ENCODE measurements at places on chromosomes 2 and 18.

GRCh38 chr2:190482451-190482850 is 52.1 kb downstream of the NEMP2 start:
- DNase-seq, result no peak

DNA sequence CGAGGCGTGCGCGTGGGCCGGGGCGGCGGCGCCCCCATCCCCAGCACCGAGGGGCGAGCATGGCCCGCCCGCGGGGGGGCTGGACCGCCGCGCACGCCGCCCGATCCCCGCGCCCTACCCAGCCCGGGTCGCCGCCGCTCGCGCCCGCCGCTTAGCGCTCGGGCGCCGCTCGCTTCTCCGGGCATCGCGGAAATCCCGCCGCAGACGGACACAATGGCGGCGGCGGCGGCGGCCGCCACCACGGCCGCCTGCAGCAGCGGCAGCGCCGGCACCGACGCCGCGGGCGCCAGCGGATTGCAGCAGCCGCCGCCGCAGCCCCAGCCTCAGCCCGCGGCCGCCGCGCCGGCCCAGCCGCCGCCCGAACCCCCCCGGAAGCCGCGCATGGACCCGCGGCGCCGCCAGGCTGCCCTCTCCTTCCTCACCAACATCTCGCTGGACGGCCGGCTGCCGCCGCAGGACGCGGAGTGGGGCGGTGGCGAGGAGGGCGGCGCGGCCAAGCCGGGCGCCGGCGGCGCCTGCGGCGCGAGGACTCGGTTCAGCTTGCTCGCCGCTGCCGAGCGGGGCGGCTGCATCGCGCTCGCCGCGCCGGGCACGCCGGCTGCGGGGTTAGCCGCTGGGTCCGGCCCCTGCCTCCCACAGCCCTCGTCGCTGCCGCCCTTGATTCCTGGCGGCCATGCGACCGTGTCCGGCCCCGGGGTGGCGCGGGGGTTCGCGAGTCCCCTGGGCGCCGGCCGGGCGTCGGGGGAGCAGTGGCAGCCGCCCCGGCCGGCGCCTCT is 453 bp downstream of the CABLES1 start:
- DNase-seq, result peak; percentile 24

- DNase-seq, result no peak
Measured at GRCh38 chr2:157868993-157869392, 7.1 kb downstream of the ACVR1 start.

GRCh38 chr2:47079515-47080412 is 75.3 kb downstream of the STPG4 start:
- DNase-seq, result no peak

- no peak for DNase-seq
Measured at GRCh38 chr2:31328026-31328425, 86.5 kb downstream of the XDH start.

DNA sequence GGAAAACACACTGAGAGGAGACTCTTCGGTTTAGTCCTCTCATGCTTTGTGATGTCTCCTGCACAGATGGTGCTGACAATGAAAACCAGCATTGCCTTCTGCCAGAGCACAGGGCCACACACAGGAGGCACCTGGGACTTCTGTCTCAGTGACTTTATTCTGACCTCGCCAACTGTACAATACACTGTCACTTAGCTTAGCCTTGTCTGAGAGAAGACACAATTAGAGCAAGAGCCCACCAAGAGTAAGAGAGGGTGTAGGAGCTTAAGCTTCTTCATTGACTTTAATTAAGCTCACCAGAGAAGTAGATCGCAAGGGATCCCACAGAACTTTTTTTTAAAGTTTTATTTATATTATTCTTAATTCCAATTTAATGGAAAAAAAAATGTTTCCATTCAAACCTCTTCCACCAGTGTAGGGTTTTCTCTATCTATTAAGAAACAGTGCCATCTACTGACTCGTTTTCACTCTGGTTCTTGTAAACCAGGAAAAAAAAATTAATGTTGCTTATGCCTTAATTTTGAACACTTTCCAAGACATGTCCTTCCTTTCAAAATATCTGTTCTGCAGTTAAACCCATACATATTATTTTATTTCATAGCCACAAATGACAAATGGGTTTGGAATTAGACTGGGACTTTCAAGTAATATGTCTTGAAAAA is 42.4 kb upstream of the DDX18 start:
- DNase-seq, result no peak

- DNase-seq, result no peak
Measured at GRCh38 chr2:142758973-142759372, 118.5 kb upstream of the KYNU start.

GRCh38 chr2:191245046-191245868 is at the start of gene MYO1B:
TSS of gene MYO1B (plus strand) at chr2:191245404. CDS start at chr2:191276896, 31,492 bp downstream.
- DNase-seq, result peak; percentile 35

- DNase-seq, result no peak
Measured at GRCh38 chr2:102506743-102507142, 33.7 kb downstream of the SLC9A4 start.

GRCh38 chr2:191895743-191896142 is 48.9 kb upstream of the CAVIN2 start:
- DNase-seq, result no peak

GRCh38 chr2:159139216-159139933 is 147.1 kb downstream of the WDSUB1 start:
- no peak for DNase-seq

- DNase-seq, result no peak
Measured at GRCh38 chr2:134177351-134177931, 76.4 kb upstream of the MGAT5 start.

- DNase-seq, result no peak
Measured at GRCh38 chr18:78659748-78660147, 319.9 kb upstream of the SALL3 start.

GRCh38 chr2:211837706-211838105 is 700.9 kb downstream of the ERBB4 start:
- DNase-seq, result no peak

GRCh38 chr2:160570376-160570775 is 76.8 kb upstream of the RBMS1 start:
- no peak for DNase-seq

GRCh38 chr18:70355620-70356385 is 67.0 kb downstream of the SOCS6 start:
- DNase-seq, result no peak

- no peak for DNase-seq
Measured at GRCh38 chr2:43136011-43136799, 90.2 kb downstream of the ZFP36L2 start.

DNA sequence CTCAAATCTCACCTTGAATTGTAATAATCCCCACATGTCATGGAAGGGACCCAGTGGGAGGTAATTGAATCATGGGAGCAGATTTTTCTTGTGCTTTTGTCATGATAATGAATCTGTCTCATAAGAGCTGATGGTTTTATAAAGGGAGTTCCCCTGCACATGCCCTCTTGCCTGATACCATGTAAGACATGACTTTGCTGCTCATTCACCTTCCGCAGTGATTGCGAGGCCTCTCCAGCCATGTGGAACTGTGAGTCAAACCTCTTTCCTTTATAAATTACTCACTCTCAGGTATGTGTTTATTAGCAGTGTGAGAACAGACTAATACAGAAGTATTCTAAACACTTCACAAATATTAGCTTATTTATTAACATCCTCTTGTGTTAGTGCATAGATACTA is 516.7 kb downstream of the LRRTM4 start:
- DNase-seq, result no peak

- no peak for DNase-seq
Measured at GRCh38 chr2:136323935-136324334, 206.0 kb upstream of the CXCR4 start.

GRCh38 chr2:231182513-231182899 is 15.9 kb upstream of the ARMC9 start:
- no peak for DNase-seq

- no peak for DNase-seq
Measured at GRCh38 chr2:51612387-51612786, 580.5 kb upstream of the NRXN1 start.

DNA sequence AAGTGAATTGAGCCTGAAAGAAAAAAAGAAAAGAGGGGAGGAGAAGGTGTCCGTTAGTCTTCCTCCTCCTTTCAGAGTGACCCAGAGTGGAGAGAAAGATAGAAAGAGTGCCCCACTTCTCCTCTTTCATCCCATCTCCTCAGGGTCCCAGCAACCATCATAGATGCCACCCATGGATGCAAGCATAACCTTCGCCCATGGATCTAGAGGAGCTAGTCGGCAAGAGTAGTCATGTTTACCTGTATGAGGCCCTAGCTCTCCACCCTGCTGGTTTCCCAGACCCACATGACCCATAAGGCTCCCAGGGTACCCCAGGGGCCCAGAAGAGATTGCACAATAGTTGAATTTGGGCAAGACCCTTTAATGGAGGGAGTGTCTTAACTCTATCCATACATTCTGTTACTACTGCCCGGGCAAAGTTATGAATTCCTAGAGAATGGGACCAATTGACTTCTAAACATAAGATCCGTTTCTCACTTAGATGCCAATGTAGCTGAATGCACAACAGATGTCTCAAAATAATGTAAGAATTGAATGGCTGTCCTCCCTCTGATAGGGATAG is 56.1 kb upstream of the CDCA7 start:
- DNase-seq, result no peak

DNA sequence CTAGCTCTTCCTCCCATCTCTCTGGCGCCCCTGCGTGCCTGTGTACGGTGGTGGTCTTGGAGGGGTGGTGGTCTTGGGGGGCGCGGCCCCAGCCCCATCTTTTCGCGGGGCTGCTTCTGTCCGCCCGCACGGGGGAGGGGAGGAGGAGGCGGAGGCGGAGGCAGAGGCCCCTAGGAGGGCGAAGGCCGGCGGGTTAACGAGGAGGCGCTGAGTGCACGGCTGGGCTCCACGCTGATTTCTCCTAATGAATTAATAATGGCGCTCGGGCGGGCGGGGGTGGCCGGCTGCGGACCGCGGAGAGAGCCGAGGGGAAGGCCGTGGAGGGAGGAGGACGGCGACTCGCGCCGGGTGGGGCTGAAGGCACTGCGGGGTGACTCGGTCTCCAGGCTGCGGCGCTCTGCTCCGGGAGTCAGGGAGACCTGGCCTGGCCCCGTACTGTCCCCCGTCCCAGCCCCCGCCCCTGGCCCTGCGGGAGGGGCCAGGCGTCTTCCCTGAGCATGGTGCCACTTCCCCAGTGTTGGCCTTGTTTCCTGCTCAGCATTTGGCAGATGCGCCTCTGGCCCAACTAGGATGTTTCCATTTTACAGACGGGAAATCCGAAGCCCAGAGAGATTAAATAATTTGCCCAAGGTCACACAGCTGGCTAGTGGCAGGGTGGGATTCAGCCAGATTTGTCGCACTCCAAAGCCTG is 6.0 kb downstream of the GAREM2 start:
- DNase-seq, result no peak

DNA sequence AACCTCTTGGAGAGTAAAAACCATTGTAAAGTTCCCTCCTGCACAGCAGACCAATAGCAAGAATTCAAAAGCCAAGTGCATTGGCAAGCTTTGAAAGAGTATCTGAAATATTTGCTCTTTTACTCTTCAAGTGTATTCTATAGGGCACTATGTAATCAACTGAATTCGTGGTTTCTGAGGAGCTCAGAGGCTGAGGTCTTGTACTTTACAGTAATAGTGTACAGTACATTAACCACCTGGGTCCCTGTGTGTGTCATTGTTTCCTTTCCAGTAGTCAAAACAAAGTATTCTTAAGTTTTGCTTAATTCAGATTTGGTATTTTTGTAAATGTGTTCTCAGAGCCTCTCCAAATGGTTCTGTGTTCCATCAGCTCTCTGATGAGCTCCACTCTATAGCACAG is 769.7 kb downstream of the LRRTM4 start:
- DNase-seq, result no peak

GRCh38 chr2:6831229-6831628 is 34.5 kb downstream of the CMPK2 start:
- DNase-seq, result no peak

- DNase-seq, result no peak
Measured at GRCh38 chr18:49006641-49007454, 56.1 kb upstream of the SMAD7 start.

GRCh38 chr2:43333101-43333655 is 106.8 kb upstream of the ZFP36L2 start:
- no peak for DNase-seq

- DNase-seq, result no peak
Measured at GRCh38 chr2:129772190-129772579, 207.3 kb upstream of the RAB6C start.

DNA sequence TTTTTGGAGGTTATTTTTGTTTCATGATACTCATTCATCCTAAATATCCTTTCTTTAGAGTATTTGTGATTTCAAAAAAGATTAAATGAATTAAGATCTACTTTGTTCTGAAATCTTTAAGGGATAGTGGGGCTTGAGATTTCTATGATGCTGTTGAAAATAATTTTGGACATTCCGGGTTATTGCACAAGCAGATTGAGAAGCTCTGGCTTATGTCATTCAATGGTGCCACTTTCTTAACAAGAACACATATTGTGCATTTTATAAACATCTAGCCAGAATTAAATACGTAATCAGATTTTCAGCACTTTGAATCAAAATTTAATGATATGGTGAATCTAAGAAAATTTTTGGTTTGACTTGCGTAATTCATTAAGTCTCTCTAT is 207.7 kb upstream of the COL3A1 start:
- no peak for DNase-seq

GRCh38 chr2:18214936-18215335 is 336.5 kb downstream of the KCNS3 start:
- DNase-seq, result no peak

- DNase-seq, result no peak
Measured at GRCh38 chr2:28435814-28436351, 43.2 kb downstream of the FOSL2 start.

GRCh38 chr2:56185101-56185581 is 1.4 kb downstream of the CCDC85A start:
- no peak for DNase-seq

GRCh38 chr2:230267059-230267458 is 41.5 kb downstream of the SP140 start:
- no peak for DNase-seq

DNA sequence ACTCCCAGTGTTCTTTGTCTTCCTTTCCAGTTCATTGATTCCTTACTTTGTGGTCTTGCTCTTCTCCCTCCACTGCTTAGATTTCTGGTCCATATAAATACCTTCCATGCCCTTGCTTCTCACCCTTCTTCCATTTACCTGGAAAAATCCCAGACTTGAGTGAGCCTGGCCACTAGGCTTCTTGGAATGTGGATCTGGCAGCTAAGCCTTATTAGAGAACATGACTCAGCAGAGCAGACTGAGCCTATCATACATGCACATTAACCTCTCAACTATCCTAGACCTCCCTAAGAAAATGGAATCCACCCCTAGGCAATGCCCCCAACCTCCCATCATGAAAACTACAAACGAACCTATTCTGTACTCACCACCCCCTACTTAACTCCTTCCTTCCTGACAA is 127.7 kb downstream of the RHBDD1 start:
- DNase-seq, result no peak

- no peak for DNase-seq
Measured at GRCh38 chr2:1621041-1621440, 123.3 kb downstream of the PXDN start.

Data from CD4-positive, alpha-beta T cell treated with Interleukin-21 for 1 hour (primary cell).